ENCODE measurements at places on chromosomes 3 and 15.
A peak's percentile ranks its signal among the peaks of the same experiment; 100 is the strongest.

DNA sequence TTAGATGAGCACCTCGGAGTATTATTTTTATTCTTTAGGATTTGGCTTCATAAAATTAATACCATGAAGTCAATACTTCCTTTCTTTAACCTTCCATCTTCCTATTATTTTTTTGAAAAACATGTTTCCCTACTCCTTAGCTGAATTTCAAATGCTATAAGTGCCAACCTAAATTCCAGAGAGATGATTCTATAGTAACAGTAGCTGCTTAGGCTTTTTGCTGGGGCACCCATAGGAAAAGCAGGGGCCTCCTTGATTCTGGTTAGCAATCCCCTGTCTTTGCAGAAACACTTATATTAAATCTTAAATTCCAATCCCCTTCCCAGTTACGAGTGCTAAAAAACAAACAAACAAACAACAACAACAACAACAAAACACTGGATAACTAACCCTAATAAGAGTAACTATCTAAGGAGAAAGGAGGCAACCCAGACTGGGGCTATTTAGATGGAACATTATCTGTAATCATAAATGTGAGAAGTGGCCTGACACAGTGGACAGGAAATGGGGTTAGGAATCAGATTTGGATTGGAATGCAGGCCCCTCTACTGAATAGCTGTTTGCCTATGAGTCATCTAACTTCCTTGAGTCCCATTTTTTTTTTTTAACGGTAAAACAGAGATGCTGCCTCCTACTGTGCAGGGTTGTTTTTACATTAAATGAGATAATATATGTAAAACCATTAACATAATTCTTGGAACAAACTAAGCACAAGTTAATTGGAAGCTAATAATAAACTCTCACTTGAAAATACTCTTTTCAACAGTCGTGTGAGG is 148.1 kb downstream of the WDR72 start:
- no peak for DNase-seq

DNA sequence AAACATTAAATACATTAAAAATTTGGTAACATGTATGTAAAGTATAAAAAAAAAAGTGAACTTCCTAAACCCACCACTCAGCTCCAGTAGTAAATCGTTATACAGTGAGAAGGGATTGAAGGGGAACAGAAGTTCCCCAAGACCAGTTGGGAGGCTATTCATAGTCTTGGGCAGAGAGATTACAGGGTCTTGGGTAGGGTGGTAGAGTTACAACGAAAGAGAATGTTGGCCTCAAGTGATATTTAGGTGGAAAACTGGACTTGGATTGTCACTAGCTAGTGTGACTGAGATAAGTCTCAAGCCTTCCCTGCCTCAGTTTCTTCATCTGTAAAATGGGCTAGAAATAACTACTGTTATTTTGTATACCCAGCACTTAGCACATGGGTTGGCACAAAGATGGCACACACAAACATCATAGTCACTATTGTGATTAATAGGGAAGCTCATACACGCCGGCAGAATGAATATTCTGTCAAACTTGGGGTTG is 431 bp upstream of the YEATS2 start:
- no peak for DNase-seq

DNA sequence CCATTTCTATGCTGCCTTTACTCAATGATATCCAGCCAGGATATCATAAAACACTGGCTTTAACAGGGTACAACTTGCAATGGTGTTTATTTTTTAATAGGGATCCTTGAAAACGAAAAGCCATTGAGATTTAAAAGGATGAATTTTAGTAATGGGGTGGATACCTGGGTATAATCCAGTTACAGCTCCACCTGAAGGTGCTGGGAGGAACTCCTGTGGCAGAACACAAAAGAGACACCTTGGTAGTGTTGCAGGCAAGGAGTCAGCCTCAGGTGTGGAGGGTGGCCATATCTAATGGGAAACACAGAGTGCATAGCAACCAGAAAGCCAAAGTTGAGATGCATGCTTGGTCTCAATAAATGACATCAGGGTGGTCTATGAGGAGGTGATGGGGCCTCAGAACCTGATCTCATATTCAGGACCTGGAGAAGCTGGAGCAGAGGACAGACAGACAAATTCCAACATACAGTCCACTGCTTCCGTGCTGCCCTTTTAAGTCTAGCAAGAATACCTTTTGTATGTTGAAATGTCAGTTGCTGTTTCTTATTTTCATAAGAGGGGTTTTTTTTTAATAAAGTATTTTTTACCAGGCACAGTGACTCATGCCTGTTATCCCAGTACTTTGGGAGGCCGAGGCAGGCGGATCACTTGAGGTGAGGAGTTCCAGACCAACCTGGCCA is 12.0 kb upstream of the PAQR9 start:
- no peak for DNase-seq

GRCh38 chr3:98877132-98877531 is 24.4 kb downstream of the DCBLD2 start:
- DNase-seq, result no peak

DNA sequence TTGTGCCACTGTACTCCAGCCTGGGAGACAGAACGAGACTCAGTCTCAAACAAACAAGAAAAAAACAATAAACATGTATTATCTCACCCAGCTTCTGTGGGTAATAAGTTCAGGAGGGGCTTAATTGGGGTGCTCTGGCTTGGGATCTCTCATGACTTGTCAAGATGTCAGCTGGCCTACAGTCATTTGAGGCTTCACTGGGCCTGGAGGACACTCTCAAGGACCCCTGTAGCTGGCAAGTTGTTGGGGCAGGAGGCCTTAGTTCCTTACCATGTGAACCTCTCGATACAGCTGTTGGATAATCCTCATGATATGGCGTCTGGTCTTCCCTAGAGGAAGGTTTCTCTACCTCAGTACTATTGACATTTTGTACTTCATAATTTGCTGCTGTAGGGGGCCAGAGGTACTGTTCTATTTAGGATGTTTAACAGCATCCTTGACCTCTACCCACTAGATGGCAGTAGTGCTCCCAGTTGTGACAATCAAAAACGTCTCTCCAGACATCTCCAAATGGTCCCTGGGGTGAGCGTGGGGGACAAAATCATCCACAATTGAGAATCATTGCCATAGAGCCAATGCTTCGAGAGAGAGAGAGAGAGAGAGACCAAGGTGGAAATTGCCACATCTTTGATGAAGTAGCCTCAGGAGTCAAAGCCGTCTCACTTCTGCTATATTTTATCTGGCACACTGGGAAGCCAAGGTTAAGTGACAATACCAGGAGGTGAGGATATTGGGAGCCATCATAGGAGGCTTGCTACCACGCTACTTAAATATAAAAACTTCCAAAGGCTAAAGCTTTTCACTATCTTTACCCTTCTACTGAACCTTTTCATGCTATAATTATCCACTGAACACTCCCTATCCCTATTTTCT is 23.9 kb upstream of the SLTM start:
- peak; percentile 48 for DNase-seq

- DNase-seq, result no peak
These were observed 9.4 kb upstream of the PARP6 start for GRCh38 chr15:72281713-72282112.

DNA sequence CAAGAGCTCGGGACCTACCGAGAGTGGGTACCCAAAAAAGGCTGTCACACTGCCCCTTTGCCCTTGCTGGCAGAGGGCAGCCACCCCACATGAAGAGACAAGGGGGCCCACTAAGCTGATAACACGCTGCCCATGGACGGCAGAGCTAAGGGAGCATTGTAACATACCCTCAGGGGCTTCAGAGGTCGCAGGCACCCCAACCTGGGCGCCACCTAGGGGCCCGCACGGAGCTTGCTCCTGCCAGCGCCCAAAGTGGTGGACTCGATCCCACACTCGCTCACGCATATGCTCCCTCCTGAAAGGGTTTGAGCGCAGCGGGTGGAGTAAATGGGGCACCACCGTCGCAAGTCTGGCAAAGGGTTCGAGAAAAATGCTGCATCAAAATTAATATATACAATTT is 975.4 kb downstream of the ZPLD1 start:
- DNase-seq, result peak; percentile 8

DNA sequence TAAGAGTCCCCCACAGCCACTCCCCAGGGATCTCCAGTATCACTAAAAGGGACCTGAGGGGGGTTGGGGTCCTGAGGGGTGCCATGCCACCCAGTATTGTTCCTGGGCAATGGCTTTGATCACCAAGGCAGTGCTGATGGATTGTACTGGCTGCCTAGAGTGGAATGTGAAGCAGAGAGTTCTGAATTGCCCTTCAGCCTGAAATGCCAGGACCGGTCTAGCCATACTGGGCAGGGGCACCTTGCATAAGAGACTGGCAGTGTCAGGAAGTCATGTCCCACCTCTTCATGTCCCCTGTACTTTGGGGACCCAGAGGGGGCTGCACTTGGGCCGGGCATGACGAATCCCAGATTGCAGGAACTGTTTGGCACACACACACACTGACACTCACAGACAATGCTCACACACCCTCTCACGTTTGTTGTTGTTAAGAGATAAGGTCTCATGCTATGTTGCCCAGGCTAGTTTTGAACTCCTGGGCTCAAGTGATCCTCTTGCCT is 4.5 kb upstream of the TKT start:
- no peak for DNase-seq

DNA sequence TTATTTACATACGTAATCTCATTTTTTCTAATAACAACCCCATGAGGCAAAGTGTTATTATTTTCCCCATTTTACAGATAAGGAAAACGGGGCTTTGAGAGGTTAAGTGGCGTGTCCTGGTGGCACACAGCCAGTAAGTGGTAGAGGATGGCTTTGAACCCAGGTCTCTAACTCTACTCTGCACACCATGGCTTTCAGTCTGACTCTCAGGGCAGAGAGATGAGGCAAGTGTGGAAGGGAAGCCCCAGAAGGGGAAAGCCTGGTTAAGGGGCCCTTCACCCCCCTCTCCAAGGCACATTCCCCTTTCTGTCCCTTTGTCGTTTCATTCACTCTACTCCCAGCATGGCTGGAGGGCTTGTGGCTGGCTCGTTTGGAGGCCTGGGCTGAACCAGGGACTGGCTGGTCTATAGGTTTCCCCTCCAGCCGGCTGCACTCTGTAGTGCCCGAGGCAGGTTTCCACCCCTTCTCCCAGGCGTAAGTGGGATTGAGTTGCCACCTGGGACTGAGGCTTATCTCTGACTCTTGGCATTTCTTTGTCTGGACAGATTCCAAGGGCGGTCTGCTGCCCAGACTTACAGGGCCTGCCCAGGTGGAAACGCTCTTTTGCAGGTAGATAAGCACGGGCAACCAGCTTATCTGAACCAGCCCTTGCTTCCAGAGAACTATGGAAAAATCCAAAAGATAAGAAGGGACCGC is 12.1 kb downstream of the SEMA4B start:
- DNase-seq, result no peak

- no peak for DNase-seq
These were observed 155.0 kb downstream of the EPHA3 start for GRCh38 chr3:89262309-89262929.

- no peak for DNase-seq
These were observed 1.7 kb upstream of the SNRPA1 start for GRCh38 chr15:101296418-101297405.

DNA sequence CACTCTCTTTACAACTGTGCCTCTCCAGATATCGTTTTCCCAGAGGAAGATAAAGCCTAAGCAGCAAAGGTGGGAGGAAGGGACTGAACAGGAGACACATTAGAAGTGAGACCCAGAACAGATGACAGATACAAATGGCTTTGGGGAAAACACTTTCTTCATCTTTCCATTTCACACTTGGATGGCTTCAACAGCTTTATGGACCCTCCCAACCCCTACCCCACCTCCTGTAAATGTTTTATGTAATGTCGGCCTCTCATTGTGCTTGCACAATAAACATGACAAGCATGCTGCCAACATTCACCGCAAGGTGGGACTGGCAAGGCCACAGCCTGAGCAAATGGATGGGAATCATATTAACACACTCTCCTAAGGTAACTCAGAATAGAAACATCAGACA is 1088.6 kb downstream of the TUSC7 start:
- no peak for DNase-seq

DNA sequence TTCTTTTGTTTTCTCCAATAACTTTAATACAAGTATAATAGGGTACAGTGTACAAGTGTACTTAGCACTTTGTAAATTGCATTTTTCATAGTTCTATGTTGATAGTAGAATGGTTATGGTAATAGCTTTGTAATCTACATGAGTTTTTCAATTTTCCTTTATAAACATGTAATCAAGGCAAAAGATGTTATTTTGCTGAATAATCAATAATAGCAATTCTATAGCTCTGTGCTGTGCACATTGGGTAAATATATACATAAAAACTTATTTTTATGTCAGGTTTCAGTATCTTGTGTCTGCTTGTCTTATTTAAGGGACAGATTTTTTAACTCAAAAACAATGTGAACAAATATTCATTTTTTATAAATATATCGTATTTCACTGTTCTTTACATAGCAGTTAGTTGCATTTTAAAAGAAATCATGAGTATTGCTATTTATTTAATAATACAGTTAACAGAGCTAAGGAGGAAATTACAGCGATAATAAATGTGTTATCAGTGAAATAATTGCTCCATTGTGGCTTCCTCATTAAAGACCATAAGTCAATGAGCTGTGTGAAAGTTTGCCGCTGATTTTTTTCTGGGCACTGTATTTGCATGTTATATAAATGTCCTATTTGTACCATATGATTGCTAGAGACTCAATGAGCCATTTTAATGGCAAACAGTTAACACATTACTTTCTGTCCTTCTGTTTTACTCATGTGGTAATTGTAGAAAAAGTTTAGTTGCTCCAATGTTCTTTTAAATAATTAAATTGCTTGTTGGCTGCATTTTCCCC is 214.6 kb upstream of the STAC start:
- DNase-seq, result no peak

- no peak for DNase-seq
These were observed 363.3 kb downstream of the ULK4 start for GRCh38 chr3:41598402-41599126.

DNA sequence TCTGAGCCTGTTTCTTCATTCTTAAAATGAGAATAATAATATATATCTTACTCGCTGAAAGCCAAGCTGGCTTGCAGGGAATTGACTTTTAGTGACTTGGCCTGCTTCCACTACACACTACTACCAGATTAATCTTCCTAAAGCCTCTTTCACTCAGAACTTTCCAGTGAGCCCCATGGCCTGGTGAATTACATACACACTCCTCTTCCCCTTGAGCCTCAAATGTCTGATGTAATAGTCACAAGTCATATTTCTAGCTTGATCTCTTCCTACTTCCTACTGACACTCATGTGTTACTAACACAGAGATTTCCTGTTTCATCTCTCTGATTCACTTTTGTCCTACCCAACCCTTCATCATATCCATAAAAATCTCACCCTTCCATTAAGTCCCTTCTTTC is 82.7 kb upstream of the SOX2 start:
- DNase-seq, result no peak

DNA sequence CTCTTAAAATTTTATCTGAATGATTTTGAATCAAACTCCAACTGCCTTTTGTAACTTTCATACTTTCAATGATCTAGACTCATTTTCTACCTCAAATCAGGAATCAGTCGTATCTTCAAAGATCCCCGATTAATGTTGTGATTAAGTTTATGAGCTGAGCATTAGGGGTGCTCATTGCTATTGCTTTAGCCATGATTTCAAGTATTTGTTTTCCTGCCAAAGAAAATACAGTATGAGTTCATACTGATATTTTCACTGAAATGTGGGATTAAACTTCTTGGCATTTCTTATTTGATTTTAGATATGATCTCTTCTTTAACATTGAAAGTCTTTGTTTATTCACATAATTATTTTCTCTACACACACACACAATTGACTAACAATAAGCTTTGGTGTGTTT is 785.6 kb downstream of the NTRK3 start:
- no peak for DNase-seq

Measured in activated naive CD4-positive, alpha-beta T cell treated with anti-CD3 and anti-CD28 coated beads, Interleukin-2, amount 50 U/mL, for 16 hours (primary cell).